ENCODE measurements at places on chromosomes 5 and 9. TPM values are rescaled to one million over a fixed set of nuclear protein-coding genes. Genes with fewer than 3 reads are reported as not detected.

CNOT8 gene
- 51.9 TPM for total RNA-seq

SLC34A1 gene
- 0.16 TPM for total RNA-seq

DNA sequence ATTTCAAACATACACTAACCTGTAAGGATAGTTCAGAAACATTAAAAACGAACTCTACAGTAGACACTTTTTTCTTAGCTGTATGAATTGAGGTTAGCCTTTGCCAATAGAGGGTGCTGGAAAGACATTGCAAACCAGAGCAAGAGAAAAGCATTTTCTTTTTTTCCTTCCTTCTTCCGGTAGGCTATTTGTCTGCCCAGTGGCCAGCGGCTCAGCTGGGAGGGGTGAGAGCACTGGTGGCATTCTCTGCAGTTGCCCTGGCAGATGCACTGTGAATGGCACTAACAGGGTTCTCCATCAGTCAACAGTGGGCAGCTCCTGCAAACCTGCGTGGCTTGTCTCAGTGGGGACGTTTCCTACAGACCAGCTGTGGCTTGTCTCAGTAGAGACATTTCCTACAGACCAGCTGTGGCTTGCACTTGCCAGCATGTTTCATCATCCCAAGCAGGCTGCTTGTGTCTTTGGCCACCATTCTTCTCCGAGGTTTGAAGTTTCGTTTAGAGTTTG is 984.5 kb upstream of the CDH18 start:
- no peak for DNase-seq

- no peak for DNase-seq
Observed at GRCh38 chr5:135667204-135667603, 88.4 kb upstream of the CXCL14 start.

- DNase-seq, result no peak
Observed at GRCh38 chr9:124455820-124456219, 5.6 kb downstream of the ADGRD2 start.

All from neural crest cell (in vitro differentiated cells).